ENCODE measurements at places on chromosomes 2 and 18.

DNA sequence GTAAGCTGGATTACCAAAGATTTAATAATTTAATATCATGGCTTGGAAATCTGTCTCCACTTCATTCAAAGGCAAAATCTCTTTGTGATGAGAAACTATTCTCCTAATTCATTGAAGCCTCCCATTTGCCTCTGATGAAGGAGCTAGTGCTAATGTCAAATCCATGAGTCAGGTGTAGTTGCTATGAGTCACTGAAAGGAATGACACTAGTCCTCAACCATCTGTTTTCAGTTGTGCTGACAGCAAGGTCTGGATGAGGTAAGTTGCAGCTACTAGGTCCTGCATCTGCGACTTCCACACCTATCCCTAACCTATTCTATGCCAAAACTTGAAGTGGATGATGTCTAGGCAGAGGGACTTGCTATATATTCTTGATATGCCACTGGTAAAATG is 324.0 kb upstream of the UBE2E3 start:
- no peak for DNase-seq

- DNase-seq: no peak
Observed at GRCh38 chr2:80061881-80062280, 242.7 kb downstream of the LRRTM1 start.

DNA sequence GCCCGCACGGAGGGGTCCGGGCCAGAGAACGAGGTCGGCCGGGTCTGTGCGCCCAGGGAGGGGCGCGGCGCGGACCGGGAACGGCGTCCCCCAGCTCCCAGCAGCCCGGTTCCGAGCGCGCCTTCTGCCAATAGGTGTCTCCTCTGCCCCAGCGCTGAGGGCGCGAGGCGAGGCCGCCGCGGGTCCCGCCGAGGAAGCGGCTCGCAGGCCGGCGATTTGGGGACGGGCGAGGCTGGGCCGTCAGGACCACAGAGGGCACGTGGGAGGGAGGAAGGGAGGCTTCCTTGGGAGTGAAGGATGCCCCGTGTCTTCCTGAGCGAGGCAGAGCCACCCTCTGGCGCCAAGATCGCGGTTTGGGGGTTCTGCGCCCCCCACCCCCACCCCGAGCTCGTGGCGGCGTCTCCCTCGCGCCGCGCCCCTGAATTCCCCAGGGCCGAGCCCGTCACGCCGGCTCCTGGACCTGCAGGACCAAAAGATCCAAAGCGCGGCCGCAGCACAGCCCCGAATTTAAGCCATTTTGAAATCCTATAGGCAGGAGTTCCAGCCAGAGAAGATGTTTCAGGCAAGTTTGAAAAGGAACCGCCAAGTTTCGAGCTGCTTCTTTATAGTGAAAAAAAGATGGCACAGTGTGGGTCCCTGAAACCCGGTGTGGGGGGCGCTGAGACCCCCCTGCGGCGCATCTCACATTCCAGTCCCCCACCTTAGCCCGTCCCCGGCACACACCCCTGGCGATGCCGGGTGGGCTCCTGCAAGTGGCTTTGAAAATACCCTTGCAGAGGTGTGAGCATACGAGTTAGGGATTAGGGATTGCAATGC is 909 bp downstream of the NFATC1 start:
- no peak for DNase-seq

GRCh38 chr18:39375066-39375465 is 1809.5 kb upstream of the CELF4 start:
- DNase-seq: no peak

GRCh38 chr2:238202326-238203093 is 985 bp downstream of the ILKAP start:
- DNase-seq: no peak

GRCh38 chr18:13604786-13605185 is 121.6 kb downstream of the FAM210A start:
- no peak for DNase-seq

DNA sequence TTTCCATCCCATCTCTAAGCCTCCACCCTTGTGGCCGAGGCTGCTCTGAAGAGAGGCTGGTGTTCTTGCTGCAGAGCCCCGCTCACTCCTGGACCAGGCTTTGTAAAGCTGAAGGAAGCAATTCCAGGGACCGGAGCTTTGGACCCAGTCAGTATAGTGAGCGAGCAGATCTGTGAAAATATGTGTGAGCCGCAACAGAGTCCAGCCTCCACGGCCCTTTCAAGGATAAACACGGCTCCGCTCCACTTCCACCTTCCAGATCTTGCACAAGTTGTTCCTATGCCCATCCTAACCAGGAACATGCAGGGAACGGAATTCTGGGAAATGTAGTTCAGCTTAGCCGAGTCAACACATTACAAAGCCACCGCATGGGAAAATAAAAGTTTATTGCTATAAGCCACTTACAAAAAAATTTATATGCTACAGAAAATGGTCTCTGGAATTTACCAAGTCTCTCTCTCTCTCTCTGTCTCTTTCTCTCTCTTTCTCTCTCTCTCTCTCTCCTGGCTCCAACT is 151.7 kb upstream of the ZNF521 start:
- no peak for DNase-seq

DNA sequence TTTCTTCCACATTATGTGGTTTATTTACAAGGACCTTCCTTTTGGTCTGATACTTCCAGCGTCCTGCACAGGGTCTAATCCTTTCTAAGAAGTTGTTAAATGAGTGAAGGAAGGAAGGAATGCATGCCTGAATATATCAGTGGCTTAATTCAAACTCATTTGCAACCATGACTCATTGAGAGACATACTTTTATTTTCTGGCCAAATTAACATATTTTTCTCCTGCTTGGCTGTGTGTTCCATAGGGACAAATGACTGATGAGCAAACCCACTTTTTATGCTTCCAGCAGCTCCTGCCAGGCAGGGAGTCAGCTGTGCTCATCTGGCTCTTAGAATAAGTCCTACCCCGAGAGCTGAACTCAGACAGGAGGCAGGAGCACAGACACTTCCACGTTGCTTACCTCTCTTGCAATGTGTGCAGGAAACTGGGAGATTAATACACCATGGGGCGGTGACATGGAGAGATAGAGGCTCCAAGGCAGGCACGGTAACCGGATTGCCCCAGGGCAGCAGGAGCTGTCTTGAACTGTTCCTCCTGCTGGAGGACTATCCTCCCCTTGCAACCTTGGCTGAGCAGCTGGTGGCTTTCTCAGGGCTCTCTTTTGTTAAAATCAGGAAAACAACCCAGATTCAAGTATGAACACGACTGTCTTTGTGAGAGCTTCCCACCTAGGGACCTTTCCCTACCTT is 667.5 kb upstream of the HS6ST1 start:
- DNase-seq: no peak

- no peak for DNase-seq
Observed at GRCh38 chr2:160826496-160826895, 332.9 kb upstream of the RBMS1 start.

GRCh38 chr2:230795856-230796255 is 68.9 kb upstream of the ITM2C start:
- DNase-seq: no peak
